ENCODE measurements at places on chromosomes 12 and 14. TPM values are rescaled to one million over a fixed set of nuclear protein-coding genes. Genes with fewer than 3 reads are reported as not detected.

DNA sequence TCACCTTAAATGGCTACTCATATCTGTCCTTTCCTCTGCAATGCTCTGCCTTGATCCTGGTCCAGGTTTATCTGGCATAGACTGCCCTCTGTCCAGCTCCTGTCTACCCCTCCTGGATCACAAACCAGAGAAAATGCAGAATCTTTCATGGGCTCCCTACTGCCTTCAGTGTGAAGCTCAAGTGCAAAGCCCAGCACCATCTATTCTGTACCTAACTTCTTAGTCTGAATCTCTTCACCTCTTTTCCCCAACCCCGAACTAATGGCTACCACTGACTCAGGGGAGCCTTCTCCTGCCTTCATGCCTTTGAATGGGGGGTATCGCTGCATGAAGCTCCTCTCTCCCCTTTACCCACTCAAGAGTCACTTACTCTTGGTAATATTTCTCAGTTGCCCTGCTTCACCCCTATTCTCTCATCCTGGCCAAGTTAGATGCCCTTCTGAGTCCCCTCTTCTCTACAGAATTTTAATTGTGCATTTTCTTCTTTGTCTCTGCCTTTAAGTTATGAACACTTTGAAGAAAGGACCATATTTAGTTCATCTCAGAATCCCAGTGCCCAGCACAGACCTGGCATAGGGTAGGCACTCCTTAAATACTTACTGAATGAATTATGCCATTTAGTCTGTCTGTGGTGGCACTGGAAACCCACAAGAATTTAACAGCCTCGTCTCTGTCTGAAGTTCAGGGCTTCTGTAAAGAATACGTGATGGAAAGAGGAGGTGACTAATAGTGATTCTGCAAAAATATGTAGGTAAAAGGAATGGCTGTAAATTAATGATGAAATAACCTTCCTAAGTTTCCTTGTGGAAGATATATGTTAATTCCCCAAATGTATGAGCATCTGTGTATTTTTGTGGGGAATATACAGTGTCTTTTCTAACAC, 191.3 kb upstream of the AMIGO2 start:
- peak; percentile 70 for DNase-seq

DNA sequence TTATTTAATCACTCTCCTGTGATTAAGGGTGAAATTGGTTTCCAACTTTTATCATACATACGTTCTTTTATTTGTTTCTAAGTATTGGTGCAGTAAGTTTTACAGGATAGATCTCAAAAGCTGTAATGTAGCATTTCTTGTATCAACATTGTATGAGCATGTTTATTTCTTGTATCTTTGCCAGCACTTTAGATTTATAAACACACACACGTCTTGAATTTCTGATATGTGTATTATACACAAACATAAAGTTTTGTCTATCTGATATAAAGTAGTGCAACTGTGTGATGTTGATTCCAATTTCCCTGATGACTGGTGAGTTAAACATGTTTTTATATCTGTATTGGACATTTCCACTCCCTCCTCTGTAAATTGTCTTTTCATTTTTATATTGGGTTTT, 134.7 kb downstream of the NOVA1 start:
- no peak for DNase-seq

GRCh38 chr12:6352193-6353173, 10.6 kb upstream of the TNFRSF1A start:
- DNase-seq = no peak

BAZ1A gene
- total RNA-seq = 47.4 TPM

SOAT2 gene
- total RNA-seq = 6.7 TPM

- no peak for DNase-seq
Observed at GRCh38 chr12:10113075-10113474, 14.3 kb upstream of the CLEC1A start.

- no peak for DNase-seq
Observed at GRCh38 chr12:71947645-71948105, 9.0 kb downstream of the TPH2 start.

TAS2R31 gene
- 1.5 TPM for total RNA-seq

DNA sequence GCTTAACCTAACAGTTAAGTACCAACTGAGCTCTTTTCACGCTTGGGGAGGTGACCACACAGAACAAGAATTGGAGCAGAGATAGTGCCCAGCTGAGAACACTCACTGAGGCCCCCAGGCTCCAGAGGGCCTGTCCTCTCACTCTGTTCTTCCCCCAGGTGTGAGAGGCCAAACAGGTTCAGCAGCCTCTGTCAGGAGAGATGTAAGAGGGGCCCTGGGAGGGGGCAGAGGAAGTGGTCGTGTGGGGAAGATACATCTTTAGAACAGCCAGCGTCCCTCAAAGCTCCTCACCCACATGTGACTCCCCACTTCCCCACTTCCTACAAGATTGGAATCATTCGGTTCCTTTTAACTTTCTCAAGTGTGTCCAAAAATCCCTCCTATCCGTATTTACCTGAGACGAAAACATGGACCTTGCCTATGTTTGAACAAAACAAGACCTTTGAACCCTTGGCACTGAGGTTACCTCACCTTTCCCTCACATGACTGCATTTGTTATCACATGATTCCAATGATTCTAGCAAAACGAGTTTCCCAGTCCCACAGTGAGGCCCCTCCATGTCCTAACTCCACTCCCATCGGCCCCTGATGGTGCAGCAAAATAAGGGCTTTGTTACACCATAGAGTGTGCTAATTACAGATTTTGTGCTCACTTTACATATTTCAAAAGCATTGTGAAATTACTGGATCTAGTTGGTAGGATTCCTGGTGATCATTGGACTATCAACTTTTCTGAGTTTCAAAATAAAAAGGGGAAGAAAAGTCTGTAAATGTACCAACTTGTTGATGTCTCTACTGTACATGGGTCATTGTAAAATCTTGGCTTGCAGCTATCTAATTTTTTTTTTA, 40.0 kb upstream of the PAPOLA start:
- DNase-seq = peak; percentile 39

DNA sequence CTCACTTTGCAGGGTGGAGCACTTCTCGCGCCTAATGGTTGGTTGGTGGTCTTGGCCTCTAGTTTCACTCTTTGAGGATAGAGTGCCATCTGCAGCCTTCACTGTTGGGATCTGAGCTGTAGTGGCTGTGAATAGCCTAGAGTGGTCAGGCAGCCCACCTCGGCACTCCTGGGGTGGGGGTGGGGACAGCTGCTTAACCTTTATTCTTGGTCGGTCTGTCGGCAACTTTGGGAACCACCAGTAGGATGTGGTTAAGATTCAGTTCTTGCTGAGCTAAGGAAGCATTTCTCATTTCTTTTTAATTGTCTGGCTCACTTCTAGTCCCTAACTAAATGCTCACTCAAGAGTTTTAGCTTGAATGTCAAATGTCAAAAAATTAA, 21.1 kb downstream of the TMBIM6 start:
- peak; percentile 67 for DNase-seq

GRCh38 chr12:10661338-10661737, 12.5 kb downstream of the STYK1 start:
- no peak for DNase-seq

GRCh38 chr12:119075222-119075787, 94.0 kb downstream of the SRRM4 start:
- DNase-seq = no peak

KRT6C gene
- total RNA-seq = not detected

GRCh38 chr12:86042062-86042461, 168.0 kb downstream of the NTS start:
- DNase-seq = no peak

GRCh38 chr12:24649634-24650033, 299.3 kb downstream of the BCAT1 start:
- DNase-seq = no peak

HSPB8 gene
- not detected for total RNA-seq

LPAR5 gene
- 8.1 TPM for total RNA-seq

- no peak for DNase-seq
Observed at GRCh38 chr14:24156840-24157239, 4.2 kb upstream of the IRF9 start.

DNA sequence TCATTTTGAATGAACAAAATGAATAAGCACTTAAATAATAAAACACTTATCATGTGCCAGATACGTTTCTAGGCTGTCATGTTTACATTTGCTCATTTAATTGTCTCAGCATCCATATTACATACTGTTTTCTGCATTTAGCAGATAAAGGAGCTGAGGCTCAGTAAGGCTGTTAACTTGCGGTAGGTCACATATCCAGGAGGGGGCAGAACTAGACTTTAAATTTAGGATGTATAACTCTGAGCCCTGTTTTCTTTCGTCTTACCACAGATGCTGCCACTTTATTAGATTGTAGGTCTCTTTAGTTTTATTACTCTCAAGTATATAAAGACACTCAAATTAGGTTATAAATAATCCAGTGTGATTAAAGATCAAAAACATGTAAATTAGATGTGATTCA, 17.7 kb downstream of the IRAK4 start:
- peak; percentile 27 for DNase-seq

DNA sequence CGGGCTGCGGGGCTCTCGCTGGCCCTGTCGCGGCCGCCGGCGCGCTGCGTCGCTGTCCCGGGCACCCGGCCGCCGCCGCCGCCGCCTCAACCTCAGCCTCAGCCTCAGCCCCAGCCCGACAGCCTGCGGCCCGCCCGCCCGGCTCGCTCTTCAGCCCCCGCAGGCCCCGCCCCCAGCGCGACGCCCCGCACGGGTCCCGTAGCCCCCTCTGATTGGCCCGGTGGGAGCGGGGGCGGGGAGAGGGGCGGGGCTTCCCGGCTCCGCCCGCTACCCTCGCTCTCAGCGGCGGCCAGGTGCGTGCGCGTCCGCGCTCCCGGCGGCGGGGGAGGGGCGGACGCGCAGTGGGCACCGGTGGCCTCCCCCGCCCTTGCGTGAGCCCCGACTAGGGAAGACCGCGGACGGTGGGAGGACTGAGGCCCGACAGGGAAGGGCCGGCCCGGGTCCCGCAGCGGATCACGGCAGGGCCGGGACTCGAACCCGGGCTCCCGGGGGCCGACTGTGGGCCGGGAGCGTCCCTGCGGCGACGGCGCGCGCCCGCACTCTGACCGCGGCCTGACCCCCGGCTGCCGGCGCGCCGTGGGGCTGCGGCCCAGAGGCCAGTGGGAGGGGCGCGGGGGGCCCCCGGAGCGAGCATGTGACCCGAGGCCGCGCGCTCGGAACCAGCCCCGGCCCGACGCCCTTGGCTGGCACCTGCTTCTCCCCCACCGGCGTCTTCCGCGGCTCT, at the start of gene PPP1R13B:
Gene PPP1R13B, minus strand, starts transcription at position 125 of the 724 bp plus-strand sequence. CDS start 268 bp downstream, outside the sequence.
- DNase-seq = peak; percentile 93

DNA sequence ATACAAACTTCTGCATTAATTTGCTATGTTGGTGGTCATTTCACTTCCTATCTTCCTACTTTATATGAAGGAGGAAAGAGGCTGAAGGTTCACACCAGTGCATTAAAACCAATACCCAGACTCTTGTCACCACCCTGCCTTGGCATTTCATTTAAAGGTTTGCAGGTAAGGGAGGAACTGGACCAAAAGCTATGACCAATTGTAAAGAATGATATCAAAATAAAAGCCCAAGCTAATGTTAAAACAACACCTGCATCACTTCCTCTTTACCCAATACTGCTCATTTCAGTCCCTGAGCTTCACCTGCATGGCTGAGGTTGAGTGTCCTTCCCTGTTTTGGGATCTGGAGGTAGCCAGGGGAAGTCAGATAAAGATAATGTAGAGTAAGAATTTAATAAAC, 47.2 kb upstream of the TMEM233 start:
- DNase-seq = no peak

DNA sequence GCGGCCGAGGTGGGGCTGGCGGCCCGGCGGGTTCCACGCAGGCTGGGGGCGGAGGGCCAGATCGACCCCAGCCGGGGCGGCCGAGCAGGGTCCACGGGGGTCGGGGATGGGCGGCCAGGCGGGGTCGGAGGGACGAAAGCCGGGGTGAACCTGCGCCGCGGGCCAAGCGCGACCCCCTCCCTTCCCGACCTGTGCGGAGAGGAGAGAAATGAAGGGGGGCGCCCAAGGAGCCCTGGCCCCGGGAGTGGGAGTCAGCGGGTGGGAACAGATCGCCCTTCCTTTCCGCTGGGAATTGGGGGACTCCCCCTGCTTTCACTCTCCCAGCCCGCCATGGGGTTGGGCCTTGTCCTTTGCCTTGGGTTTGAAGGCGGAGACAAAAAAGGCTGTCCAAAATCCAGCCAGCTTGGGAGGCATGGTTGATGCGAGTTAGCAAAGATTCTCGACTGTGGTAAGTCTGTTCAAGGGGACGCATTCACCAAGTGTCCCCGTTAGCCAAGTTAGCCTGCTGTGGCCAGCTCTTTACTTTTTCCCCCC, 559 bp upstream of the CKAP4 start:
- peak; percentile 48 for DNase-seq

DNA sequence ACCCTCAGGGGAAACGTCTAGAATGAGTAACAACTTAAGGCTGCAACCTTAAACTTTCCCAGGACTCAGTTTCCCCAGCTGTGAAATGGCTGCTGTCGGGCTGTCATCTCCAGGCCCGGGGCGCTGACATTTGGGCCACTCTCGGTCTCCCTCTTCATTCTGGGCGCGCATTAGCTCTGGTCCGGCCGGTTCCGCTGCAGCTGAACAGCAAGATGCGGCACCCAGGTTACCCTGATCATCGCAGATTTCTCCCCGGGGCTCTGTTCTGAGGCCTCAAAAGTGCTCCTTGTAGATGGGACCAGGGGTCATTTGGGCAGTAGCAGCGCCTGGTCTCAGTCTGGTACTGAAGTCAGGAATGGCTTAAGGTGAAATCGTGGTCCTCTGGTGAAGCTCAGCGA, 890 bp upstream of the BCL7A start:
- DNase-seq = no peak

Measured in activated CD8-positive, alpha-beta T cell treated with anti-CD3 and anti-CD28 coated beads for 36 hours (primary cell).